Right lung (tissue), 10 donors: ENCODE measurements at places on chromosomes 2 and 18. TPM values are rescaled to one million over a fixed set of nuclear protein-coding genes. Genes with fewer than 3 reads are reported as not detected.

DNA sequence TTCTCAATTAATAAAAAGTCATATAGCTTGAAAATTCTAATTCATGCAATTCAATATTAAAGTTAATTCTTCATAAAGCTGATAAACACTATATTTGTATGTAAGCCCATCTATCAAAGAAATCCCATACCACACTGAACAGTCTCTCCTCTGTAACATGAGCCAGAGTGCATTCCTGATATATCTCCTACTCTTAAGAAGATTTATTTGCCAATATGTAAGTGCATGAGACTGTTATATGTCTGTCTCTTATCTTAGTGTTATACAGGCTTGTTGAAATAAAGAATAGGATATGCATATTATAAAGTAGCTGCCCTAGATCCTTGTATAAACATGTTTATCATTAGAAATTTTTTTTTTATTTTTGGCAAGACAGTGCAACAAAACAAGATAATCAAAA is 40.4 kb upstream of the TTC32 start:
- DNase-seq, result no peak

- DNase-seq, result no peak
These were observed 166.5 kb upstream of the SPOPL start for GRCh38 chr2:138335036-138335435.

DNA sequence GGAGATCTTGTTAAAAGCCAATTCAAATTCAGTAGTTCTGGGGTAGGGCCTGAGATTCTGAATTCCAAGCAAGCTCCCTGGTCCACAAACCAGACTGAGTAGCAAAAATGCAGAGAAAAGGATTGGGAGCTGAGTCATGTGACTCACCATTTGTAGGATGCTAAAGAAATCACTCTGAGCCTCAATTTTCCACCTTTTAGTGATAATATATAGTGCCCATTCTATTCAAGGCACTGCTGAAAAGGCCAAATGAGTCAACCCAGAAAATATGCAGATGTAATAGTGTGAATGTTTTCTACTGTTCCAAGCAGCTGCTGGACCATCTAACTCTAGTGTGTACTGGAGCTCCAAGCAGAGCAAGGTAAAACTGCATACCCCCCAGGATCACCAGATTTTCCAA is 47.2 kb downstream of the SLC14A2 start:
- DNase-seq, result no peak

- no peak for DNase-seq
These were observed 148.7 kb downstream of the CALCRL start for GRCh38 chr2:187299122-187299906.

- DNase-seq, result no peak
These were observed 410.8 kb upstream of the REG3G start for GRCh38 chr2:78614726-78615125.

DNA sequence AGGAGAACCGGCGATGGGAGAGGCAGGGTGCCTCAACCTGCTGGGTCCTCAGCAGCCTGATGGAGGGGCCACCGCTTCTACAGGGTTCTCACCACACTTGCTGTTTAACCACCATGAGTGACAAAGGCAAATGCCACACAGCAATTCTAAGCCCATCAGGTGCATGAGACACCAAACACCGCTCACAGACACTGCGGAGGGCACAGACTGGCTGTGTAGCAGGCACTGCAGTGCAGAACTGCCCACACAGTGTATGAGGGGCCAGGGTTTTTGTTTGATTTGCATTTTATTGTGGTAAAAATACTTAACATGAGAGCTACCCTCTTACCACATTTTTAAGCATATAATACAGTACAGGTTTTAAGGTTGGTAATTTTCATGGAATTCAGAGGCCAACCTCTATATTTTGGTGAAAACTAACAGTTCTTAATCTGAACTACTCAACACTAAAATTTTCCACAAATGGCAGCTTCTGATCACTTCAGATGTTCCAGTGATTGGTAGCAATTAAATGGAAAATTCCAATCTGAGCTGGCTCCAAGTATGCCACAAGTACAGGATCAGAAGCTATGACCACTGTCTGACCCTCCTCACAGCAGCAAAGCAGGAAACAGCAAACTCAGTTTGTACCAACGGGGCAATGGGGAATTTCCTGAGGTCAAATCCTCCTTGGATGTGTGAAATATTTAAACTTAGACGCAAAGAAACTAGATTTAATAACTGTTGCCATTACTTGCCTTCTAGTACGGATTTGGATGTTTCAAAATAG is 67.7 kb downstream of the FAM210A start:
- DNase-seq, result no peak

DNA sequence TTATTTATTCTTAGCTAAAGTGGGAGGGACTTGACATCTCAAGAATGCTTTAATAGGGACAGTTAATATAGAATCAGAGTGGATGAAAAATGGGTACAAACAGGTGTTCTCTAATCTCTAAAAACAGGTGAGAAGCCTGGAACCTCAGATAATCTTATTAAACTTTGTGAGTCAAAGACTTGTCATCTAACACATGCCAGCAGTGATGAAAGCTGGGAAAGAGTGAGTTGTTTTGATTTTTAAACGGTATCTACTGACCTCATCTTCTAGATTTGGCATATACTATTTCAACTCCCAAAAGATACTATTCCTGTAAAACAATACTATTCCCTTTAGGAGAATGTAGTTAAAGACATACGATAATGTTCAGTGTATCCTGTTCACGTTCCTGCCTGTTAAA is 103.4 kb downstream of the CCDC141 start:
- DNase-seq, result no peak

DNA sequence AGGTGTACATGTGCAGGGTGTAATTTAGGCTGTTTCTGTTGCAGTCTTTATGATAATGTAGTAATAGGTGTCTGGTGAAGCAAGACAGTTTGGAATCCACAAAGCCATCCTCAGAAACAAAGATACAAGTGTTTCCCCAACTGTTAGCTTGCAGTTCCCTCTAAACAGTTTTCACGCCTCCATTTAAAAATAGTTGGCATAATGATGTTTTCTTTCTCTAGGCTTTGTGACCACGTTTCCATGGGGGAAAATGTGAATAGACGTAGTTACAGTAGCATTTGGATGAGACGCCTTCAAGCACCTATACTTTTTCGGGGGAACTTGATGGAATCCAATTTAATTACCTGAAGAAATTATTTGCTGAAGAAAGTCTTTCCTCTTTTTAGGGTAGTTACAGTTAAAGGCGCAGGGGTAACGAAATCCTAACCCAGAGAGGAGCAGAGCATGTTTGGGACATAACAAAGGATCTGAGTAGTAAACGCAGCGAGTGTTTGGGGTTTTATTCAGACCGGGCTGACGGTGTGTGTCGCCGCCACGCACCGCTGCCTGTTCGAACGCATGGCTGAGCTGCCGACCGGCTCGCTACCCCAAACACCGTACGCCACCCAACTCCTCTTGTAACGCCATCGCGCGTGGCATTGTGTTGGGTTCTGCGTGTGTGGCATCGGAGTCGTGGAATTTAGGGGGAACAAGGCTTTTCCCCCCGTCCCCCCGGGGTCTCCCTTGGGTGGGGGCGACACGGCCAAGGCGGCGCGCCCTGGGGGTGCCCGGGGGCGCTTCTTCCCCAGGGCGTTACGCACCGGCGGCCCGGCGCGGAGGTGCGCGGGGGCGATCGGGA is 681 bp upstream of the NRP2 start:
- DNase-seq, result peak; percentile 35

GRCh38 chr2:210956101-210956500 is 399.7 kb downstream of the CPS1 start:
- DNase-seq, result no peak

GRCh38 chr2:31810200-31810917 is 200.4 kb downstream of the MEMO1 start:
- no peak for DNase-seq

DNA sequence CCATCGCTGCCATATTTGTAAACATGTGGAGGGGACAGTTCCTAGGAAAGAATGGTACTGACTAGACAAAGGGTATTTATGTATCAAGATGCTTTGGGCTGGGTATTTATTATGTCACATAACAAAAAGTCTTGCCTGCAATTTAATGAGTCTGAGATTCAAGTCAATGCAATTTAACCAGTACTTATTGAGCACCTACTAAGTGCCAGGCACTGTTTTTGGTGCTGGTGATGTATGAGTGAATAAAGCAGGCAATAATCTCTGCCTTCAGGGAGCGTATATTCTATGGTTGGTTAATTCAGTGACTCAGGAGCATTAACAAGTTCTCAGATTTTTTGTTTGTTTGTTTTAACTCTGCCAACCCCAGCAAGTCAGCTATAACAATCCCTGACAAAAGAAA is 24.6 kb upstream of the ACVR1 start:
- DNase-seq, result no peak

IL18R1 gene
- polyA plus RNA-seq, result 4.2 TPM

SLC14A1 gene
- polyA plus RNA-seq, result 1.9 TPM

GRCh38 chr18:53421869-53422268 is 802.6 kb downstream of the MBD2 start:
- no peak for DNase-seq
